ENCODE measurements at places on chromosomes 2 and 18.

GRCh38 chr18:56473400-56474024, 164.9 kb downstream of the TXNL1 start:
- DNase-seq = no peak

DNA sequence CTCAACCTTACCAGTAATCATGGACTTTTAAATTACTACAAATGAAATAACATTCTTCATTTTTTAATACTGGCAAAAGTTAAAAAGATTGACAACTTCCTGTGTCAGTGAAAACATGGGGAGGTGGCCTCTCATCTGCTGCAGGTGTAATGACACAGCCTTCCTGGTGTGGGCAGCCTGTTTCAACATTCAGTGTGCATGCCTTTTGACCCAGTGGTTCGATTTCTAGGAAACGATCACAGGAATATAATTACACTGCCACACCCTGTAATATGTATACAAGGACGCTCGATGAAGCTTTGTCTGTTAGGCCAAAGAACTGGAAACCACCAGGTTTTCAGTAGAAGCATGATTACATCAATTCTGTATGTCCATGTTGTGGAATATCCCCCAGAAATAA, 68.7 kb downstream of the MTHFD2 start:
- DNase-seq = no peak

GRCh38 chr18:12645254-12645653, 12.7 kb downstream of the SPIRE1 start:
- no peak for DNase-seq

- no peak for DNase-seq
These were observed 148.9 kb downstream of the RNF152 start for GRCh38 chr18:61743775-61744531.

DNA sequence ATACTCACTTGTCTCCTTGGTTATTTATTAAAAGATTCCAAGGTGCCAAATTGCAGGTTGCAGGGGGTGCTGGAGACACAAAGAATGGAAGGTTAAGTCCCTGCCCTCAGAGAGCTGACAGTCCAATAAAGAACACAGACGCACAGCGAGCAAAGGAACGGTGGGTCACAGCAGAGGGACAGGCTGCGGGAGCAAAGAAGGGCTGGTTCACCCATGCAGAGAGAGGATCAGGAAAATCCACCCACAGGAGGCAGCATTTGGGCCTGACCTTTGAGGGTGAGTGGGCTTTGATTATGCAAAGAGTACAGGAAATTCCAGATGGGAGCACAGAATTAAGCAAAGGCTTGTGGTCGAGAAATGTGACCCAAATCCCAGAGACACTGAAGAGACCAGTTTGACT, 45.0 kb downstream of the ZBTB7C start:
- no peak for DNase-seq

DNA sequence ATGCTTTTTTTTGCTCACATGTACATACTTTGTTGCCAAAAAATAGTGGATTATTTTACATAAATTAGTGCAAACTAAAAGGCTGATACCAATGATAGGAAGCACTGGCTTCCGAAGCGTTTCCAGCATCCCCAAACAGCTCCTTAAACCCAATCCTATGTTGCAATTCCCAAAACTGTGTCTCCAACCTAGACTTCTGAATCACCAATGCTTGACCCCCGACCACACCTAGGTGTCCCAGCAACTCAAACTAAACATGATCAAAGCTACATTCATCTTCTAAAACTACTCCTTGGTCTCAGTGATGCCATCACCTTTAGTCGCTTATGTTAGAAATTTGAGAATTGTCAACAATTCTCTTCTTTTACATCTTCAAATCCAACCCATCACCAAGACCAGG, 13.4 kb downstream of the ATP8B1 start:
- DNase-seq = no peak

DNA sequence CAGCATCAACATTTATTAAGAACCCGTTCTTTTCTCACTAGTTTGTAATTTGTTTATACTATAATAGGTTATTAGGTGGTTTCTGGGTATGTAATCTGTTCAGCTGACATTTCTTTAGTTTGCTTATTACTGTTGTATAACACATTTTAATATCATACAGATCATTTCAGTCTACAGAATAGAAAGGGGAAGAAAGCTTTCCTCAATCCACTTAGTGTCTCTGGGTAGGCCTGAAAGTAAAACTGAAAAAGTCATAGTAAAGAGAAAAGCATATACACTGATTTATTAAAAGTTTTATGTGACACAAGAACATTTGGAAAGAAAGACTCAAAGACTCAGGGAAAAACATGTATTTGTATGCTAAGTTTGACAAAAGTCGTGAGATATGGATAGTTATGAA, 16.8 kb upstream of the KCNJ3 start:
- DNase-seq = no peak

GRCh38 chr2:212484563-212485080, 54.0 kb downstream of the ERBB4 start:
- no peak for DNase-seq

DNA sequence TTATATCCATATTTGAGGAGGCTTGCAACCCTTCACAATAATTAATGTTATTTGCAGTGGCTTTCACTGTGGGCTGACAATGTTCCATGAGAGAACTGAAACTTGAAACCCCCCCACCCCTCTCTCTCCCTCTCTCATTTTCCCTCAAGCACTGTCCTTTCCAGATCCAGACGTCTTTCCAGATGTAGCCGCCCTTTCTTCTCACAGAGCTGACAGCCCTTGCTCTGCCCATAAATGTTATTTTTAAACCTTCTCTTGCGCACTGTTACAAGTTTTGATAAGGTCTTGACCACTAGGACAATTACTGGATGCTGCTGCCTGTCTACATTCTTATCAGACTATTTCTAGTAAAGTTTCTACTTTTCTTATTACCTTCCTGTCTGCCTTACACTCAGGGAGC, 91.4 kb upstream of the LINC00305 start:
- no peak for DNase-seq

DNA sequence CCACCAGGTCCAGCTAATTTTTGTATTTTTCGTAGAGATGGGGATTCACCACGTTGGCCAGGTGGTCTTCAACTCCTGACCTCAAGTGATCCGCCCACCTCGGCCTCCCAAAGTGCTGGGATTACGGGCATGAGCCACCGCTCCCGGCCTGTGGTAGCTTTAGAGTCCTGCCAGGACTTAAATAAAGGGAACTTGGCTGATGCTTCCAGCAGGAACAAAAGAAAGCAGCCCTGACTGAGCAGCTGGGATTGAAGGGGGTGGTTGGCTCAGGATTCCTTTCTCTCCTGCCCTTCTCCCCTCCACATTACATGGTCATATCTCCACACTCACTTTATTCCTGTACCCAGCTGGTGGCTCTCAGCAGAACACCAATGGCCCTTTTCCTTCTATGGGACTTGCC, 20.0 kb downstream of the EFHD1 start:
- DNase-seq = no peak

GRCh38 chr2:237888389-237888788, 29.0 kb downstream of the RAMP1 start:
- no peak for DNase-seq

DNA sequence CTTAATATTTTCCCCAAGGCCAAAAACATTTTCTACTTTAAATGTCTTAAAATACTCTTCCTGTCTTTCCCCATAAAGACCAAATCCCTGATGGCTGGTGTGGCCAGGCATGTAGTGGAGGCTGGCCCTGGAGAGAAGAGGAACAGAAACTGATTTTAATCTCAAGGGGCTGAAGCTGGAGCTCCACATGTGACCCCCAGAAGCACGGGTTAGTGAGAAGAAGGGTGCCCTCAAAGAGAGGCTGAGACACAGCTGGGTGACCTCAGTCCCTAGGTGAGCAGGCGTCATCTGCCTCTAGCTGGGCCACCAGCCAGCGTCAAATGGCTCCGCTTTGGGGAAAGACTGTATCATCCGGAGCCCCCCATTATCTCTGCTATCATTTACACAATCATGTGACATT, 19.3 kb upstream of the TMEM18 start:
- DNase-seq = no peak

DNA sequence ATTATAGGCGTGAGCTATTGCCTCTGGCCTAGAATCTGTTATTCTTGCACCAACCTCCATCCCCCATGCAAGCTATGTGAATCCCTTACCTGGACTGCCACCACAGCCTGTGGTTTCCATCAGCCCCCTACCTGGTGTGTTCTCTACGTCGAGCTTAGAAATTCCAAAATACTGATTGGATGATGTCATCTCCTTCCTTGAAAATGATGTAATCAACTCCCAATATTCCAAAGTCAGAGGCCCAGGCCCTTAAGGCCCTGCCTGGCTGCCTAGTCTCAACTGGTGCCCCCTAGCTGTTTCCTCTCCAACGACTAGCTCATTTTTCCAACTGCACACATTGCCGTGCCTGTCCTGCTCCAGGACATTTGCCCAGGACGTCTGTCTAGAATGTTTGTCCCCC, 41.3 kb upstream of the GBX2 start:
- no peak for DNase-seq

- DNase-seq = no peak
These were observed 7.0 kb upstream of the AOX1 start for GRCh38 chr2:200578778-200579177.

GRCh38 chr2:208363485-208363884, 43.1 kb upstream of the PTH2R start:
- DNase-seq = no peak

DNA sequence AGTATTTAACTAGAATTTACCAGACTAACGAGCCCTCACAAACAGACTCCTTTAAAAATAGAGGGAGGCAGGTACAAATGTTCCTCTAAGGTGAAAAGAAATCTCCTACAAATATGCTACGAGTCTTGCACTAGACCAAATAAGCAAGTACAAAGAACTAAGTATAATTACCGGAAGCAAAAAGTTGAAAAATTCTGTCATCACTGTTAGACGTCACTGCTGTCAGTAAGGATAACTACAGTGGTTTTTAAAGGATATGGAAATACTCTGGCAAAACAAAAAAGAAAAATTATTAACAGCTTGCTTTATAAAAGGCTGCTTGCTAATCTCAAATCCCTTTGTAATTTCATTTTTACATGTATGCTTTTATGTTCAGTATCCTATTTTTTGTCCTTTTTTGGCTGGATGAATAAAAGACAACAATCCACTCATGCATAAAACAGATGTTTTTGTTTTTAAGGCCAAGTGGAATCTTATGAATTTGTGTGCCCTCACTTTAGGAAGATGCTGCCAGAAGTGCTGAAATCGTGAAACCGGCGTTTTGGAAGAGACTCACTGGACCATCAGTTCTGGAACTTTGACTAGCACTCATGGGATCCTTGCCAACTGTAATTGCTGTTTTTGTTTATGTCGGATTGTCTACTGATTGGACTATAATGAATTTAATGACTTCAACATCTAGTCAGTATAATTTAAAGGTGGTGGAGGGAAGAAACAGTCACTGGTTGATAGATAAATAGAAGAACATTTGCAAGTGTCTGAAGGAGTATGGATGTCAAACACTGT, 6.7 kb downstream of the ZNF521 start:
- DNase-seq = no peak

DNA sequence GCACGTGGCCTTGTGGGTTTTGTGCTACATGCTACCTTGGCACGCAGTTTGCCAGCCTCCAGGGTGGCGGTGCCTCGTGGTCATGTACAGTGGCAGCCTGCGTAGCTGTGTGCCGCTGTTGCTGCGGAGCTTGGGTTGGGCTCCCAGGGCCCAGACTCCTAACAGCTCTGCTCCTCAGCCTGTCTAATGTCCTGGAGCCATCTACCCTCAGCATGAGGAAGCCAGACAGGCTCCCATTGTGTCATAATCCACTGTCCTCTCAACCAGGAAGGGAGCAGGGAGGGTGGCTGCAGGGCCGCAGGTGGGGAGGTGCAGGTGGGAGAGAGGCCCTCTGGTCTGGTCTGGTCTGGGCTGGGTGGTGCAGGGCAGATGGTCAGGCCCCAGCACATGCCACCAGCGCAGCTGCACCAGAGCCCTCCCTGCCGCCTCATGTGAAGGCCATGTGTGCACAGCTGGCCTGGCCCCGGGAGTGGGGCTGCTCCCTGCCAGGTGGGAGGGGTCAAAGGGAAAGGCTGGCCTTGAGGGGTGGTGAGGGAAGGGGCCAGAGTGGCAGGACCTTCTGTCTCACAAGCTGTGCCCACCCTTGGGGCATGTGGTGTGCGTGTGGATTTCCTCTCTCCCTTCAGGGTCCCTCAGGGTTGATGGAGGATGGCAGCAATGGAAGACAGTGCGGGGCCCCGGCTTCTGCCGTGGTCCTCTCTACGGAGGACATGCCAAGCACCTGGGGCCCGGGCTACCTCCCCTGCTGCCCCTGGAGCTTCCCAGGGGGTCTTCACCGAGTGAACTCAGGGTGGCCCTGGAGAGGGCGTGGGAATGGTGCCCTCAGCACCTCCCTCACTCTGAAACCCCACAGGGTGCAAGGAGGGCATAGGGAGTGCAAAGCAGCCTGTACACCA, 4.8 kb downstream of the ATOH8 start:
- DNase-seq = no peak

DNA sequence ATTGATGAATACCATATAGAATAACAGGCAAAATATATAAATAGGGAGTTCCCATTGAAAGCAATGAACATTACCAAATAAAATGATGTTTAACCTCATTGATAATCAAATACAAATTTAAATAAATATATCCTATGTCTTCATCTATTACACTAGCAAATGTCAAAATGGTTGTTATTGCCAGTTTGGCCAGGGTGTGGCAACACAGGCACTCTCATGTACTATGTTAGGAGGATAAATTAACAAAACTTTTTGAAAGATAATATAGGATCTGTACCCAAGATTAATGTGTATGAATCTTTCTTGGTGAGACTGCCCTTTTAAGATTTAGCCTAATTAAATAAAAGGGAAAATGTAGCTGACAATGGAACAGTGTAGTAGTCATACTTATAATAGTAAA, 659.3 kb downstream of the ERBB4 start:
- DNase-seq = no peak

DNA sequence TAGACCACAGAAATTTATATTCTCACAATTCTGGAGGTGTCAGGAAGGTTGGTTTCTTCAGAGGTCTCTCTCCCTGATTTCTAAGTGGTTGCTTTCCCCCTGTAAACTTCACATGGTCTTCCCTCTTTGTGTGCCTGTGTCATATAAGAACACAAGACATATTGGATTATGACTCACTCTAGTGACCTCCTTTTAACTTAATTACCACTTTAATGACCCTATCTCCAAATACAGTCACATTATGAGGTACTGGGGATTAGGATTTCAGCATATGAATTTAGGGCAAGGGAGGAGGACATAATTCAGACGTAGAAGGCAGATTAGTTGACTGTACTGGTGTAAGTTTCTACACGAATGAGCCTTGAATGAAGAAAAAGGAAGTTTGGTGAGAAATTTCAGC, 38.2 kb upstream of the EPHA4 start:
- DNase-seq = no peak

DNA sequence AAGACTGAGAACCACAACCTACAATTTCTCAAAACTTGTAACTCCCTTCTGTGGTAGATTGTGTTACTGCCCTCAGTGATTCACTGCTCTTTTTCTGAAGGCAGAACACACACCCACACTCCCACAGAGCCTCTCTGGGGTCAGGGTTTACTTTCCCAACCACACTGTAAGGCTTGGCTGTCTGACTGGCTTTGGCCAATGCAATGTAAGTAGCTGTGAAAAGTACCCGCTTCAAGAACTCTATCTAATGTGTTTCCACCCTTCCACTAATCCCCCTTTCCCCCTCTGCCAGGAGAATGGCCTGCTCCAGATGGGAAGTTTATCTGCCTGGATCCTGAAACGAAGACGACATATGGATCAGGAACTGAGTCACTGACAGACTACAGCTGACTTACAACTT, 222.7 kb downstream of the CDH2 start:
- no peak for DNase-seq

Measured in dorsolateral prefrontal cortex (tissue), 122 donors.